ENCODE measurements at places on chromosomes 16 and 17.

GRCh38 chr17:32103476-32104113 lies 38.7 kb upstream of the RHOT1 start:
- DNase-seq: no peak

- DNase-seq: no peak
Measured at GRCh38 chr17:6786618-6787017, 10.6 kb downstream of the FBXO39 start.

- DNase-seq: no peak
Measured at GRCh38 chr16:56793492-56793891, 63.6 kb downstream of the NUP93 start.

GRCh38 chr16:81937305-81938038 lies 73.8 kb downstream of the SDR42E1 start:
- DNase-seq: no peak

DNA sequence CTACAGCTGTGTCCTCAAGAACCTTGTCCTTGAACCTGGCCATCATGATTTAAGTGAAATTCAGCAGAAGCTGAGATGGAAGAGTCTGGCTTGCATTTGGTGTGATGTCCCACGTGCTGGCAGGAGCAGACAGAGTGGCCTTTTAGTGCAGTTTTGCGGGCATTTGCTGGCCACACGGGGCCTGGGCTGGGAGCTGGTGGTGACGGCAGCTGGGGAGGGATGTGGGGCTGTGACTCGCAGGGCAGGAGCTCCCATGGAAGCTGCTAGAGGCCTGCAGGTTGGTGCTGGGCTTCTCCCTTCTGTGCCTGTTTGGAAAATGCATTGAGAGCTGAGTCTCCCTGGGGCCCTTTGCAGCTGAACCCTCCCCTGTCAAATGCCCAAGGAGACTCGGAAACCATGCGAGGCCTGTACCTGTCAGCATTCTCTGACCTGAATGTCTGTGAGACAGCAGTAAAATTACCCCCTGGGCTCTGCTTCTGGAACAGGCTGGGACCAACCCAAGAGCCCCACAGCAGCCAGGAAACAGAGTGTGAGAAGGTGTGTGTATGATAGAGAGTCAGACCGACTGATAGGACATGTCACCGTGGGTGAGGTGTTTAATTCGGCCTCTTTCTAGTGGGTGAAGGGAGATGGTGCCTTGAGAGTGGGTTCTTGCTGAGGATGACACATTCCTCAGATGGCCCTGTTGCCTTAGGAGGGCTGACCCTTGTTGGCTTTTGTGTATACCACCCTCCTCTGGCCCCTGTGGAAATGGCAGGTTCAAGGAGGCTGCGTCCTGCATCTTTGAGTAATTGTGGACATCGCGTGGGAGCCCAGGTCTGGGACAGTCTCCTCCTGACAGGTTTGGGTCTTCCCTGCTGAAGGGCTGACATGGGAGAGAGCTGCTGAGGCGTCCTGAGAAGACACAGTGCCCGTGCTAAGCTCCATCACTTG lies 145.5 kb downstream of the MSI2 start:
- DNase-seq: no peak

DNA sequence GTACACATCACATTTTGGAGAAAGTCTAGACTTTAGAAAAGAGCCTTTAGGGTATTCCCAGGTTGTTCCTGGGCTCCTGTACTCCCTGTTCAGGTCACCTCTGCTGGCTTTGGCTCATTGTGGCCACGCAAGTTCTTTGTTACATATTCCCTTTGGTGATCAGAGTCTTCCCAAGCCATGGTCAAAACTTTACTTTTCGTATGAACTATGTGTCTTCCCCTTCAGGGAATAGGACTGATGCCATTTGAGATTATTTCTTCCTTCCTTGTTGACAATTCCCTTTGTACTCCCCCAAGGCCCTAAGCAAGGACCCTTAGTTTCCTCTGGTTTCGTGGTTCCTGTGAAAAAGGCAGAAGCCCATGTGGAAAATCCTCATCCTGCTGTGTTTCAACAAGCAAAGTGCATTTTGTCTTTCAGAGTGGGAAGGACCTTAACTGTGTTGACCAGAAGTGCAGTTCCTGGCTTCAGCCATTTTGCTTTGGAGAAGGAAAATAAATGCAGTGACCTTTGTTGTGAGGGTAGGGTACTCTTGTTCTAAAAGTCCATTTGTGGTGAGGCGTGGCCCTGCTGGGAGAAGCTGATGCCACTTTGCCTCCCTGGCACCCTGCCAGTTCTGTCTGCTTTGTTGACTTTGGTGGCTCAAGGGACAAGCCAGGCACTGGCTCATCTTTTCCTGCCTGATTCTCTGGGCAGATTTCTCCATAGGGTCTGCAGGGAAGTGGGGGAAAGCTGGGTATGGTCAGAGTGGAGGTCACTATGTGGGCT lies 55.1 kb downstream of the ZNRF1 start:
- DNase-seq: no peak

- DNase-seq: no peak
Measured at GRCh38 chr17:33945646-33946546, 309.2 kb upstream of the CCL2 start.

DNA sequence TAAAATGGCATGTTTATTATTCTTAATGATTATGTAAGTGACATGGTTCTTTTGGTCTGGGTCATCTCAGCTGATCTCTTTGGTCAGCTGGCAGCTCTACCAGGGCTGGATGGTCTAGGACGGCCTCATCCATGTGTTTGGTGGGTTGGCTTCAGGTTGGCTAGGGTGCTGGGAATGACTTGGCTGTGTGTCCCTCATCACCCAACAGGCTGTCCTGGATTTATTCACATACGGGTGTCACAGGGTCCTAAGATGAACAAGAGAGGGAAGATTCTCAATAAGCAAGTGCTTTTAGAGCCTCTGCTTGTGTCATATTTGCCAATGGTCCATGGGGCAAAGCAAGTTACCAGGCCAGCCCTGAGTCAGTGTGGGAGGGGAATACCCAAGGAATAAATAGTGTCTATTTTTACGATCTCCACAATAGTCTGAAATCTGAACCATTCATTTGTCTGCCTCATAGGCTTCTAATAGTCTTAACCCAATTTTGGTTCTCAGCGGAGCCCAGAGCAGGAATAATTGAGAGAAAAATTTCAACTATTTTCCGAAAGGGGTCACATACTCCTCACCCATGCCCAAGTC lies 157.5 kb downstream of the HS3ST2 start:
- DNase-seq: no peak

DNA sequence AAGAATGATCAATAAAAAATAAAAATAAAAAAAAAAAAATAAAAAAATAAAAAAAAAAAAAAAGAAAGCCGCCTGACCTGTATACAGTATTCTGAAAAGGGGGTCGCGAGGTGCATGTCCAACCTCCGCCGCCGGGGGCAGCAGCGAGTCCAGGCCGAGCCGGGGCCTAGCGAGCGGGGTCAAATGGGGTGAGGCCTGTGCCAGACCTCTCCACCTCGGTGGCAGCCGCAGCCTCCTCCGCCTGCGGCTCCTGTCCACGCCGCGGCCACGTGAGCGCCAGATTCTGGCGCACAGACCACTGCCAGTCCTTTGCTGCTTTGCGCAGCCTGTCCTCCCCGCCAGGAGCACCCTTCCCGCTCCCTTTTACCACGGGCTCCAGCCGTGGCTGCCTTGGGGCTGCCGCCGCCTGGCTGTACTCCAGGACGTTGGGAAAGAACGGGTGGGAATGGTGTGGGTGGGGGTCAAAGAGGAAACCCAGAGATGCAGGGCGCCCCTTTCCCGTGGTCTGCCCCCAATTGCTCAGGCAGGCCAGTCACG lies 2.4 kb upstream of the BCKDK start:
- peak; percentile 94 for DNase-seq

GRCh38 chr17:65589321-65589720 lies 27.9 kb upstream of the AXIN2 start:
- DNase-seq: no peak

- DNase-seq: no peak
Measured at GRCh38 chr17:4715063-4715744, 4.8 kb downstream of the ARRB2 start.

DNA sequence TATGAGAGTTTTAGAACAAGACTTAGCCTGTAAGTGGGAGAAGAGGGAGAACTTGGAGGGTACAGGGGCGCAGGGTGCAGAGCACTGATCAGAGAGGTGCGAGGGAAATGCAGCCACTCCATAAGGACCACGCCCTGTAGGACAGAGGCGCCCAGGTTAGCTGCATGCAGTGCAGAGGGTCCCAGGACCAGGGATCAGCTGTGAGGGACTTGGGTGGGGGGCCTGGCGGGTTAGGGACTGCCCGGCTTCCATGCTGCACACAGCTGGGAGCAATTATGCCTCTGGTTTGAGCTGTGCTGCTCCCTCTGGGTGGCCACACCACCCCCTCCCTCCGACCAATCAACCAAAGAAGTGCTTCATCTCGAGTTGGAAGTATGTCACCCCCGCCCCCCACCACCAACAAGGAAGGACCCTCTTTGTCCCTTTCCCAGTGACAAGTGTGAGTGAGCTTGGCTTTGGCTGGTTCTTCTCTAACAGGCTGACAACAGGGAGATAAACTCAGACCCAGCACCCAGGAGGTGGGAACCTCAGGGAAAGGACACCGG lies 22.2 kb upstream of the CLEC18A start:
- DNase-seq: no peak

DNA sequence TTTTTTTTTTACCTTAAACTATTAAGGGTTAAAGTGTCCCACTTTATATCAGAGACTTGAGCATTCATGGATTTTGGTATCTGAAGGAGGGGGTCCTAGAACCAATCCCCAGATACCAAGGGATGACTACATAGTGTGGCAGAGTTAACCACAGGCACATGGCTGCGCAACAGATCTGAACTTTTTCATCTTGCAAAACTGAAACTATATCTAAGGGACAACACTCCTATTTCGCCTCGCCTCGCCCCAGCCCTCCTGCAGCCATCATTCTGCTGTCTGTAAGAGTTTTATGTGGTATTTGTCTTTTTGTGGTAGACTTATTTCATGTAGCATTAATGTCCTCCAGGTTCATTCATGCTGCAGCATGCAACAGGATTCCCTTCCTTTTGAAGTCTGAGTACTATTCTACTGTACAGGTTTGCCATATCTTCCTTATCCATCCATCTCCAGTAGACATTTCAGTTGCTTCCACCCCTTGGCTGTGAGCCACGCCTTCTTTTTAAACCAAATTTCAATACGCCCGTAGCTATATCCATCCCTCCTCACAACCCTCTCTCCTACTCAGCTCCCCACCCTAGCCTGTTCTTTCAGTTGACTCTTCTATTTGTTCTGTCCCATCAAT lies 53.2 kb downstream of the AMFR start:
- no peak for DNase-seq

DNA sequence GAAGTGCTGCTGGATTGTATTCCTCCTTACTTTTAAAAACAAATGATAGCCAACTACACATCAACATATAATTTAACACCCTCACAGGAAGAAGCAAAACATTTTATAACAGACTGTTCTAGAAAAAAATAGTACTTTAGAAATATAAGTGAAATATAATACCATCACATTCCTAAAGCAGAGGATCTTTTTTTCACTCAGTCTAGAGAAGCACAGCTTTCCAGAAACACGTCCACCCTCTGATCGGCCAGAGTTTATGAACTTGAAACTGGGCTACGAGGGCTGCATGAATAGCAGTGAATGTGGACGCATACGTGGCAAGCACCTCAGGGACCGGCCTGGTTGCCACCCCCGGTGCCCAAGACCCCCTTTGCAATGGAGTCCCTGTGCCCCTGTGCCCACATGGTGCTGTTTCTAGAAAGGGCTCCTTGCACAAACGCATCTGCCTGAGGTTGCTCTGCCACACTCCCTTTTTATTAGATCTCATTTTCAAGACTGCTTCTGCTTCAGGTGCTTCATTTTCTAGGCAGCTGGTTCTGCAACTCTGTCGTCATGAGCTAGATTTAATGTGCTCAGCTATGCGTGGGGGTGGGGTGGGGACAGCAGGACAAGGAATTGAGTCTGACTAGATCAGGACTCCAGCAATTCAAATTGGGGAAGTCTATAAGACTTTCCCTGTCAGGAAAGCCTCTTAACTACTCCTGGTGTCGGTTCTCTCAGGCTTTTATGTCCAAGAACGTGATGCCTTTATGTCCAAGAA lies 29.1 kb upstream of the ERN1 start:
- no peak for DNase-seq

DNA sequence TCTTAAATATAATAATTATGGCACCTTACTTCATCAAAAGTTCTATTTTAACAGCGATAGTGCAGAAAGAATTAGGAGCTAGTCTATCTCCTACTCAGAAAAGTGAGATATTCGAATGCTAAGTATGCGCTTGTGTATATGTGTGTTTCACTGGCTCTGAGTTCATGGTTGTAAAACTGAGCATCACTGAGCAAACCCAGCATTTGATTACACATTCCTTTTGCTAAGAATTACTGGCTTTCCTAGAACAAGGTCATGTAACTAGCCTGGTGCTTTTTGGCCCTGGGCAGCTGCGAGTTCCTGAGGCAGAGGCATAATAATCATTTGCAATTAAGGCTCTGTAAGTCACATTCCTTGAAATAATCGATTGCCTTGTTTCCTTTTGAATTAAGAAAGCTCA lies 157.2 kb downstream of the SNX29 start:
- DNase-seq: no peak

GRCh38 chr16:85079785-85080570 lies 32.3 kb downstream of the CIBAR2 start:
- DNase-seq: no peak

DNA sequence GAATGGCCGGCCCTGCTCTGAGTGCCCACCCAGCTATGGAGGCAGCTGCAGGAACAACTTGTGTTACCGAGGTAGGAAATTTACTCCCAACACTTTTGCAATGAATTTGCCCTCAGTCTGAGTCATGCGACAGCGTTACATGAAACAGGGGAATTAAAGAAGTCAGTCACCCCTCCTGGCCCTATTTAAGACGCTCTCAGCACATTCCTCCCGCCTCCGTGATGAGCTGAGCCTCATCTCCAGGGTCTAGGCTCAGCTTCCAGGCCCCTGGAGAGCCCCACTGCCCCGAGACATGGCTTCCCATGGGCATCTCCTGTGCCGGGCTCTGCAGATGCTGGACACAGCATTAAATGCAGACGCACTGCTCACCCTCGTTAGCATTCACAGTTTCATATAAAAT lies 35.0 kb downstream of the CRISPLD2 start:
- DNase-seq: no peak

DNA sequence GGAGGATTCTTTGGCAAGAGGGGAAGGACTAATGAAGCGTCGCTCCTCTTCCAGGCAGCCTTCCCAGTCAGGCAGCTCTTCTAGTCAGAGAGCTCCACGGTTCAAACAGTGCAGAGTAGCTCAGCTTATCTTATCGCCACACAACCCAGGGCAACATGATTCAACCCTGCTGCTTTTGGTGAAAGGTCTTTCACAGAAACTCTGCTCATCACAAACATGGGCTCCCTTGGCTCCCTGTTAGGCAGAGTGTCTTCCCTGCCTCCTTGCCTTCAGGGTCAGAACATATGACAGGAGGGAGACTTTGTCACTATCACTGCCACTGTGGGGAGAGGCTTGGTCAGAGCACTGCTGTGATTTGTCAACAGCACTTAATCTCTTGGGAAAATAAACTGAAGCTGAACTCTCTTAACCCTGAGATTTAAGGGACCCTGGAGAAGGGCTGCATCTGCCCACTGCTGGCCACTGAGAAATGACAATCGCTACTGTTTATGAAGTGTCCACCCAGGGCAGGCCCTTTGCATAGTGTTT lies 6.9 kb upstream of the SLC13A2 start:
- DNase-seq: no peak

GRCh38 chr17:64507413-64507782 lies 621 bp downstream of the CEP95 start:
- DNase-seq: peak; percentile 22

GRCh38 chr17:78223061-78223460 lies 8.4 kb upstream of the TMEM235 start:
- no peak for DNase-seq
